Fibroblast of skin of back (primary cell): ENCODE measurements at places on chromosomes 12 and 14.

GRCh38 chr12:13390381-13390861 is 193.9 kb downstream of the EMP1 start:
- DNase-seq, result peak; percentile 15

DNA sequence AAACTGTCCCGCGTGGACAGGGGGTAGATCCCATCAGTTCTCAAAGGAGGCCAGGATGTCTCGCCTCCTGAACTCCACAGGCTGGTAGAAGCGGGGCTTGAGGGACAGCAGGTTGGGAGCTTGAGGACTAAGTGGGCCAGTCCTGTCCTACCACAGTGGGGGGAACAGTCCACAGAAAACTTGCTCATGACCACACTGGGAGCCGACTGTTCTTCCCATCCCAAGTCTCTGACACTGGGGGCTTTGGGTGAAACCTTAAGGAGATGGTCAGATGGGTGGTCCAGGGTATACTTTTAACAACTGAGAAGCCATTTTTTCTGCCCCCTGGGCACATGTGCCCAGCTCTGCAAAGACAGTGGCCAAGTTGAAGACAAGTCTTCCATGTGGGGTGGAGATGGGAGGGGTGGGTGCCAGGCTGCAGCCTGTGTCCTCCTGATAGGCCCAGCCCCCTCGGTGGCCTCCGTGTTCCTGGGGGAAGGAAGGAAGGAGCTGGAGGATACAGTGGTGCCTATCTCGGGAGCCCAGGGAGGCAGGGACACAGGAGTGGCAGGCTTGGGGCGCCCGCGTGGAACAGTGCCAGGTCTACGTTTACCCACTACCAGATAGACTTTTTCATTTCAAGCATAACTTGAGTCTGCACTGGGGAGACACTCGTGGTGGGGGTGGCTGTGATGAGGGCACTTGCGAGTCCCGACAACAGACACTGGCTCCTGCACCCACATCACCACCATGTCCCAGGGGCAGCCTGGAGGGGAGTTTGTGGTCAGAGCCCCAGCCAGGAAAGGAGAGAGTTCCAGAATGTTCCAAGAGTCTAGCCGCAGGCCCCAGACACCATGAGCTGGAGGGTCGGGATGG is 14.7 kb downstream of the RHOF start:
- DNase-seq, result no peak

DNA sequence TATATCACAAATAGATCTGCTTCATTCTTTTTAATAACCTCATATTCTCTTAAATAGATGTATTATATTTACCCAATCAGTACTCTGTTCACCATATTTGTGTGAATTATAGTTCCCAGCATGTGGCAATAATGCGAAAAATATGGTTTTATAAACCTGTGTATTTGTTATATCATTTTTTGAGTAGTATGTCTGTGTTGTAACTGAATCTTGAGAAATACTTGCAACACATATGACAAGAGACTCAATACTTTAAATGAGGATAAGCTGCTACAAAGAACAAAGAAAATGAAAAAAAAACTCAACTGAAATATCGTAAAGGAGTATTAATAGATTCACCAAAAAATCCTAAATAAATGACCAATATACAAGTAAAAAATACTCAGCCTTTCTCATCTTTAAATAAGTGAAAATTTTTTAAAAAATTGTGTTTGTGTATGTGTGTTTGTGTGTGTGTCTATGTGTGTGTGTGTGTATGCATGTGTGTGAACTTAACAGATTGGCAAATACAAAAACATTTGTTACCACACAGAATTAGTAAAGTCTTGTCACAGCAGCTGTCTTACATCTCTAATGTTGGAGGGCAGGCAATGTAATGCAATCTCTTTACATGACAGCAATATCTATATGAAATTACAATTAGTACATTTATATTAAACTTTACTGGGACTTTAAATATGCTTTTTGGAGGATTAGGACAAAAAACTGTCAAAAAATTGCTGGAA is 441.9 kb upstream of the MGAT4C start:
- DNase-seq, result no peak

DNA sequence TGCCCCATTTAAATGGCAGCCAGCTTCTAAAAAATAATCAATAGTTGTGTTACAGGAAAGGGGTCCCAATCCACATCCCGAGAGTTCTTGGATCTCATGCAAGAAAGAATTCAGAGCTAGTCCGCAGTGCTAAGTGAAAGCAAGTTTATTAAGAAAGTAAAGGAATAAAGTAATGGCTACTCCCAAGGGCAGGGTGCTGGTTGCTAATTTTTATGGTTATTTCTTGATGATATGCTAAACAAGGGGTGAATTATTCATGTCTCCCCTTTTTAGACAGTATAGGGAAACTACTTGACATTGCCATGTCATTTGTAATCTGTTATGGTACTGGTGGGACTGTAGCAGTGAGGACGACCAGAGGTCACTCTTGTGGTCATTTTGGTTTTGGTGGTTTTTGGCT is 591.3 kb downstream of the LRFN5 start:
- no peak for DNase-seq

GRCh38 chr12:202081-202731 is 11.8 kb downstream of the SLC6A12 start:
- DNase-seq, result no peak

DNA sequence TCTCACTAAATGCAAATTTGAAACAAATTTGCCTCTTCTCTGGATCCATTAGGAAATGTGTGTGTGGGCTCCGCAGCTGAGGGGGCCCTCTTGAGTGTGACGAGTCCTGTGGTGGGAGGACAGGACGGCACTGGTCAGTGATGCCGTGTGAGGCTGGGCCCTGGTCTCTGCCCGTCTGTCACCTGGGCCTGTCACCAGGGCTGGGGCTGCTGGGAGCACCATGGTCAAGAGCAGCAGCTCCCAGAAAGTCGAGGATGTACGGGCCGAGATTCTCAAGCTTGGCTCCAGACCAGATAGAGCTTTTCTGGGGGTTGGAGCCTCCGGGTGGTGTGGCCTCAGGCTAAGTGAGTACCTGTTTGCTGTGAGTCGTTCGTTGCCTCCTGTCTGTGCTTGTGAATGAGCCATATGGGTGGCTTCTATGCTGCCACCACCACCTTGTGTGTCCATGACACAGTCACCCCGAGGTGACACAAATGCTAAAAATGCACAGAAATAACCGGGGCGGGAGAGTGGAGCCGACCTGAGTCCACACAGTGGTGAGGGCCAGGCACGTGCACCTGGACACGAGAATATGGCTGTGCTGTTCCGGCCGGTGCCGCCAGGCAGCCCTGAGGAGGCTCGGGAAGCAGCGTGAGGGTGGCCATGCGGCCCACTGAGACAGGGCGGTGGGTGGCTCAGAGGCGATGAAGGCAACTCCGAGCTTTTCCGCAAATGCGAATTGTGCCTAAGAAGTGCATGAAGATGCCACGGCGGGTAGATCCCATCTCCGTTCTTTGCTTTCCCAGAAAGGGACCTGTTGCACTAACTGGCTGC is 8.7 kb downstream of the PGAM5 start:
- no peak for DNase-seq

- DNase-seq, result no peak
These were observed 11.4 kb upstream of the TAC3 start for GRCh38 chr12:57027805-57028153.

DNA sequence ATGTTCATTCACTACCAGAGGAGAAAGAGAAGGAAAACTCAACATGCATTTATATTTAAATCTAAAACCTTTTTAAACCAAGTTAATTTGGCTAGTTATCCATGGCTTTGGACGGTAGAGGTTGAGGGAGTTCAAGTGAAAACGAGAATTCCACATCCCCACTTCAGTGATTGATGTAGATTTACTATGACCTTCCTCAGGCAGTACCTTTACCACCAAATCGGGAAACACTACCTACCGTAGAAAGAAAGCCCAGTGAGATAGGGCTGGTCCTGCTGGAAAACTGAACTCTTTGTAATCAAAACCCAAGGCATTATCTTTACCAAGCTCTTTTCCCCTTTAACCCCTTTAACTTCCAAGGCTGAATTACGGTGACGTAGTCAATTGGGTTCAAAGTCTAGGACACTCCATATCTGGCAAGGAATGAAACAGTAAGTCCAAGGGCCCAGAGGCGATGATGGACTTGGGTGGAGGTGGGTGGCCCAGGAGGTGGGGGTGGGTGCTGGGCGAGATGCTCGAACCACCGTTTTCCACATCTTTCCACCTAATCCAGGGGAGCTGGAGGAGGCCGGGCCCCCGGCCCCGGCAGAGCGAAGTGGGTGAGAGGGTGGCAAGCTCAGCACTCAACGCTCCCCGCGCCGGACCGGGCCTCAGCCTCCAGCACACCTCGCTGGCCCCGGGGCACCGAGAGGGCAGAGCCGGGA is 618 bp downstream of the SEC23A start:
- DNase-seq, result peak; percentile 58

DNA sequence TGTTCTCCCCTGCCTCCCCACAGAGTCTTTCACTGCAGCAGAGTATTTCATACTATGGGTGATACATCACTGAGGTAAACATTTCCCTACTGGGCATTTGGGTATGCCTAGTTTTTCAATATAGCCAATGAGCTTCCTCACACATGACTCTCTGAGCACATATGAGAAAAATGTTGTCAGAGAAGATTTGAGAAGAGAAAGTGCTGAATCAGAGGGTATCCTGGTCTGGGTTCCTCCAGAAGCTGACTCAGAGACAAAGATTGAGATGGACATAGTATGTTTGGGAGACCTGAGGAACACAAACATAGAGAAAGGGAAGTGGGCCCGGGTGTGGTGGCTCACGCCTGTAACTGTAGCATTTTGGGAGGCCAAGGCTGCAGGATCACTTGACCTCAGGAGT is 12.6 kb downstream of the SLC8B1 start:
- DNase-seq, result peak; percentile 83

DNA sequence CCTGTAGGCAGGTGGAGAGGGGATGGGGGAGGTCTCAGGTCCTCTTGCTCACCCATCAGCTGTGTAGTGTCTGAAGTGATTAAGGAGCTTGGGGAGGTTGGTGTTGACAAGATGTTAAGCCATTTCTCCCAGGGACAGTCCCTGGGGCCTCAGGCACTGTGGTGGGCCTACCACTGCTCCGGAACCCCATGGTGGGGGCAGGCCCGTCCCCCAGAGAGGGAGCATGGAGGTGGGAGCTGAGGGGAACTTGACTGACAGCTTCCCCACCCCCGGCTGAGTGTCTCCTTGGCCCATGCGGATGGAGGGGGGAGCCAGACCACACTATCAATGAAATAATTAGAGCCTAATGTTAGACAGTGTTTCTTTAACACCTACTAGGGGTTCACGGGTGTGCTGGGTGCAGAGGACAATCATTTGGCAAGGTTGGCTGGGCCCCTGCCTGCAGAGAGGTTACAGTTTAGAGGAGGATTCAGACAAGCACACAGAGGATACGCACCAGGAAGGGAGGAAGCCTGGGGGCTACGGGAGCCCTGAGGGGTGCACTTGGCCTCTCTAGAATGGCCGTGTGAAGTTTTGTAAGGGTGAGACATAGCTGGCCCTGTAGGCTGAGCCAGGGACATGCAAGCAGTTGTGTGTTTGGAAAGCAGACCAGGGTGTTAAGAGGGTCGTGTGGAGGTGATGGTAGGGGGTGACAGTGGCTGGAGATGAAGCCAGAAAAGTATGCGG is 19.3 kb upstream of the KRT80 start:
- DNase-seq, result no peak

DNA sequence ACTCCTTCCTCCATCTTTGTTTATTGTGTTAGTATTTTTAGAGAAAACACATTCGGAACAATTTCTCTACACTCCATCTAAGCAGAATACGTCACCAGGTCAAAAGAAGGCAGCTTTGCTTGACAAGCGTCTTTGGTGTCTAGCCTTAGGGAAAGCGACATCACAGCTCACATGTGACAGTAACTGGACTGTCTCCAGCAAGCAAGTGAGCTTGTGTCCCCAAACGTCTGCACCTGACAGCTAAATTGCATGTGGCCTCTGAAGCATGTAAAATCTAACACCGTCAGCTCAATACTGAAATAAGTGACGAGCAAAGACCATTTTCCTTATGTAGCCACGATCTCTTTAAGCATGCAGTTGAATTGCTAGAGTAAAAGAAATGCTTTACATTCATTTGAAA is 509.8 kb downstream of the GLT1D1 start:
- DNase-seq, result no peak

DNA sequence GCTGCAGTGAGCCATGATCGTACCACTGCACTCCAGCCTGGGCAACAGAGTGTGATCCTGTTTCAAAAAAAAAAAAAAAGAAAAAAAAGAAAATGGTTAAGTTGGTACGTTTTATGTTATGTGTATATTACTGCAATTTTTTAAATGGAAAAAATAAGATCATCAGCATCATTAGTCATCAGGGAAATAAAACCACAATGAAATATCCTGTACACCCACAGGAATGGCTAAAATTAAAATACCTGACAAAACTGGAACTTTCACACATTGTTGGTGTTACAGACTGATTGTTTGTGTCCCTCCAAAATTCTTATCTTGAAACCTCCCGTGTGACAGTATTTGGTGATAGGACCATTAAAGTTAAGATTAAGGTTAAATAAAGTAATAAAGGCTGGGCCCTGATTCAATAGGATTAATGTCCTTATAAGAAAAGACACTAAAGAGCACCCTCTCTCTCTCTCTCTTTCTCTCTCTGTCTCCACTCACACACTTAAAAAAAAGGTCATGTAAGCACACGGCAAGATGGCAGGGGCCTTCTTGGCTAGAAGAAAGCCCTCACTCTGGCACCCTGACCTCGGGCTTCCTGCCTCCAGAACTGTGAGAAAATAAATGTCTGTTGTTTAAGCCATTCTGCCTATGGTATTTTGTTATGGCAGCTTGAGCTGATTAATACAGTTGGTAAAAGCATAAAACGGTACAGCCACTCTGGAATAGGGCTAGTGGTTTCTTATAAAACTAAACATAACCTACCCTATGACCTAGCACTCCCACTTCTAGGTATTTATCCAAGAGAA is 48.3 kb upstream of the ZFP36L1 start:
- DNase-seq, result peak; percentile 56

DNA sequence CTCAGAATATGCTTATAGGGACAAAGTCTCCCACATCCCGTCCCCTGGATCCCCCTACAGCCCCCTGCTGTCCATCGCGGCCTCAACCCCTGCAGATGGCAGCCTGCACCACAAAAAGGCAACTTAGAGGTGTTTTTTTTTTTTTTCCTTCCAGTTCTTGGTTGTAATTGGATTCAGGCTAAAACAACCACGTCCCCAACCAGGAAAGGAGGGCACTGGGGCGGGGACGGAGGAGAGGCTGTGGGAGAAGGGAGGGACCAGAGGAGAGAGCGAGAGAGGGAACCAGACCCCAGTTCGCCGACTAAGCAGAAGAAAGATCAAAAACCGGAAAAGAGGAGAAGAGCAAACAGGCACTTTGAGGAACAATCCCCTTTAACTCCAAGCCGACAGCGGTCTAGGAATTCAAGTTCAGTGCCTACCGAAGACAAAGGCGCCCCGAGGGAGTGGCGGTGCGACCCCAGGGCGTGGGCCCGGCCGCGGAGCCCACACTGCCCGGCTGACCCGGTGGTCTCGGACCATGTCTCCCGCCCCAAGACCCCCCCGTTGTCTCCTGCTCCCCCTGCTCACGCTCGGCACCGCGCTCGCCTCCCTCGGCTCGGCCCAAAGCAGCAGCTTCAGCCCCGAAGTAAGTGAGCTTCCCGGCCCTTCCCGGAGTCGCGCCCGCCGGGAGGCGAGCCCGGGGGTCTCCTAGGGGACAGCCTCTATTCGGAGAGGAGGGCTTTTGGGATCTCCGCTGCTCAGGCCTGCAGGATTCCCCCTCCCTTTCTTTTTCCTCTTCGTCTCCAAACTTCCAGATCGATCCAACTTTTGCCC is at the start of gene MMP14:
Gene MMP14, plus strand, starts transcription at position 285 of the 813 bp plus-strand sequence. Its CDS starts 233 bp downstream, at position 518.
- DNase-seq, result peak; percentile 93
